Esophagus squamous epithelium (tissue), 5 donors: ENCODE measurements at places on chromosomes 5 and 9.
A peak's percentile ranks its signal among the peaks of the same experiment; 100 is the strongest.

DNA sequence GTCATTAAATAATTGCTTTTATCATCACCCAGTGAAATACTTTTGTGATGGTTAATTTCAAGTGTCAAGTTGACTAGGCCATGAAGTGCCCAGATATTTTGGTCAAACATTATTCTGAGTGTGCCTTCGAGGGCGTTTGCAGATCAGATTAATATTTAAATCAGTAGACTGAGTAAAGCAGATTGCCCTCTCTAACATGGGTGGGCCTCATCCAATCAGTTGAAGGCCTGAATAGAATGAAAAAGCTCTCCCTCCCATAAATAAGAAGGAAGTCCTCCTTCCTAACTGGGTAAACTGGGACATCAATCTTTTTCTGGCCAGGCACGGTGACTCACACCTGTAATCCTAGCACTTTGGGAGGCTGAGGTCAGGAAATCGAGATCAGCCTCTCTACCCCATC, 12.4 kb upstream of the FGF10 start:
- no peak overlapping the region for H3K4me3 ChIP-seq
- H3K4me1 ChIP-seq: no peaks in the 10 kb centered on the region
- no peak overlapping the region for H3K27ac ChIP-seq
- H3K27me3 ChIP-seq: no peaks in the 10 kb centered on the region

DNA sequence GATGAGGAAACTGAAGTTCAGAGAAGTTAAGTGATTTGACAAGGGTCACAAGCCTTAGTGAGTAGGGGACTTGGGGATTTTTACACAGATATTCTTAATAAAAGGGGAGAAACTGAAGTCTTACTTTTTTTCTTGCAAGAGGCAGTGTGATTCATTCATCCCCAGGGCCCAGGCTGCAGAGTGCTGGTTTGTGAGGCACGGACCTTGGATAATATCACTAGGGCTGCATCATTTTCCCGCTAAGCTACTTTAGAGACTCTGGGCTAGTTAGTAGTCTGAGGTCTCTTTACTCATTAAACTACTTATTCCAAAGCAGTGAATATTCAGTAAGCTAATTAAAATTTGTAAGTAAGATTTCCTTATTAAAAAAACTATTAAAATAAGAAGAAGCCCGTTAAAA, 195.0 kb downstream of the PBX3 start:
- H3K4me3 ChIP-seq: no peak overlapping the region
- no peak for DNase-seq
- no peaks in the 10 kb centered on the region for H3K27me3 ChIP-seq
- peaks cover 16% of the 10 kb centered on the region for H3K36me3 ChIP-seq

DNA sequence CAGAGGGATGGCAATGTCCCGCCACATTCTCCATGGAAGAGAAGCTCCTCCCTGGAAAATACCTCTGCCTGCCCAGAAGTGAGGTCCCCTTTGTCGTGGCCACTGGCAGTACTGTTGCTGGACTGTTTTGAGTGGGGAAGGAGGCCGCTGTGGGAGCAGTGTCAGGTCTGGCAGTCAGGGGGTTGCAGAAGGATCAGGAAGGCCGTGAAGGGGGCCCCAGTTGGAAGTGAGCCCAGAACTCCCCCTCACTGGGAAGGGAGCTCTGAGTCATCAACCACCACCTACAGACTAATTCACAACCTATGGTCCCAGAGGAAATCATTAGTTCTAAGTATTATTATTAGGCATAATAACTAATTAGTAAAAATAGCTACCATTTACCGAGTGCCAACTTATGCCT, 200.4 kb downstream of the TTLL11 start:
- no peak for DNase-seq
- H3K4me1 ChIP-seq: no peaks in the 10 kb centered on the region
- H3K36me3 ChIP-seq: no peaks in the 10 kb centered on the region

- H3K4me1 ChIP-seq: peaks cover 9% of the 10 kb centered on the region
- no peak overlapping the region for H3K4me3 ChIP-seq
- H3K27me3 ChIP-seq: no peaks in the 10 kb centered on the region
- H3K36me3 ChIP-seq: peaks cover 56% of the 10 kb centered on the region
- H3K27ac ChIP-seq: no peak overlapping the region
- DNase-seq: no peak
These were observed 121.3 kb downstream of the DAB2IP start for GRCh38 chr9:121772600-121773285.

GRCh38 chr5:173172166-173172565, 27.8 kb downstream of the BNIP1 start:
- H3K27me3 ChIP-seq: peaks cover 3% of the 10 kb centered on the region
- H3K4me1 ChIP-seq: no peaks in the 10 kb centered on the region
- DNase-seq: no peak

DNA sequence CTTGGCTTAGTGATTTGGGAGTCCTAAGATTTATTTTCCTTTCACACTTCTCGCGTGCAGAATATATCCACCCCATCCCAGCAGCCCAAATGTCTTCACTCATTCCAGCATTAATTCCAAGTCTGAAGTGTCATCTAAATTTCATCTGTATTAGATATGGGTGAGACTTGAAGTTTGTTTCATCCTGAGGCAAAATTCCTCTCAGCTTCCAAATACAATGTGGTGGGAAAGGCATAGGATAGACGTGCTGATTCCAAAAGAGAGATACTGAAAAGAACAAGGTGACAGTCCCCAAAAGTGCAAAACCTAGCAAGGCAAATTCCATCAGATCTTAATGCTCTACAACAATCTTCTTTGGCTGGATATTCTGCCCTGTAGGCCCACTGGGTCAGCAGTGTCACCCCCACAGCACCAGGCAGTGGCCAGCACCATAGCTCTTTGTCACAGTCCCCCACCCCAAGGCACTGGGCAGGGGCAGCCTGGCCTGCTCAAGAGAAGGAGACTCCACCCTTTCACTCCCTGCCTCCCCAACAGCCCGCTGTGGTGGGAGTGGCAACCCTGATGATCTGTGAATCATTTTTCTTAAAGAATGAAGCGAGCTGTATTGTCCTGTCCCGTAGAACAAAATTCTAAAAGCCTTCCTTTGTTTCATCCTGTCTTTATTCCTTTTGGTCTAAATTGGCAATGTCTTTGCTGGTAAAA, 2.7 kb upstream of the ADAM19 start:
- DNase-seq: no peak
- H3K4me1 ChIP-seq: no peaks in the 10 kb centered on the region
- H3K27me3 ChIP-seq: no peaks in the 10 kb centered on the region
- H3K27ac ChIP-seq: no peak overlapping the region
- H3K36me3 ChIP-seq: no peaks in the 10 kb centered on the region

- no peaks in the 10 kb centered on the region for H3K4me1 ChIP-seq
- no peak for DNase-seq
- H3K27me3 ChIP-seq: no peaks in the 10 kb centered on the region
- no peak overlapping the region for H3K27ac ChIP-seq
- no peaks in the 10 kb centered on the region for H3K36me3 ChIP-seq
These were observed 261.5 kb downstream of the CEMIP2 start for GRCh38 chr9:71506821-71507220.

DNA sequence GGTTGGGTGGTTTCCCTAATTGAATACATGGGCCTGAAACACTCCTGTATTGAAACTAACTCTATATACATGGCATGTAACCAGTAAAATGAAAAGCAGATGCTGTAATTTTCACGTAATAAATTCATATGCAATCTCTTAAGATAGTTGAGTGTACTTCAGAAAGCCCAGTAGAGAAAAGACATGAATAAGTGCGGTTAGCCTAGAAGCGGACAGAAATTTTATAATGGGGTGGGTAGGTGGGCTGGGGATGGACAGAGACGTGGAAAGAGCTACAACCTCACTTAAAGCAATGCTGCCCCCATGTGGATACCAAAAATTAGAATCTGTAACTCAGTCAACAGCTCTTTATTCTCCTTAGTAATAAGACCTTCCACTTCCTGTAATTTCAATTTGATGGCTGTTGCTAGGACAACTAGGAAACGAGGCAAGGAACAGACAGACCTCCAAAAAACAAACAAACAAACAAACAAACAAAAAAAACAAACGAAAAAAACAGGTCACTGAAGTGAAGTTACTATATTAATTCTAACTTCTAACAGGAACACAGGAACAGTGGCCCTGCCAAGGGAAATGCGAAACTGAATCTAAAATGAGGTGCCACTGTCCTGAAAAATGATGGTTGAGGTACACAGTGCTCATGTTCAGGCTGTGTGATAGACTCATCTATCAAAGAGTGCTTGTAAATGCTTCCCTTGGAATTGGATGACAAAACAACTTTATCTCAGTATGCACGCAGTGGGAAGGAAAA, 103.4 kb upstream of the GNA14 start:
- no peak overlapping the region for H3K4me3 ChIP-seq
- H3K4me1 ChIP-seq: no peaks in the 10 kb centered on the region
- peak overlapping the region; percentile 53 for H3K27ac ChIP-seq

DNA sequence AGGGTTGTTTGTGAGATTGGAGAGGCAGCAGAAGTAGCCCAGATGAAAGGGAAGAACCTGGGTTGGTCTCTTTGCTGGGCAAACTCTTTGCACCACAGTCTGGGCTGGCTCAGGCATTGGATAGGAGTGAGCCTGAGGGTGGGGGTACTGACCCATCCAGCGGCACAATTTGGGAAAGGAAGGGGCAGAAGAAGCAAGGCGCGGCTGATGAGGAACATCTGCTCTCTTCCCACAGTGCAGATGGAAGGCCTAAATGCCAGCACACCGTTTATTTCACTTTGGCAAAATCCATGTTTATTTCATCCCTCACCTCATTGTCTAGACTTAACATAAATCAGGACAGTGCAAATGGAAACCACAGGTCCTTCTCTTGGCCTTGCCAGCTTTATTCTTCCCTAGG, 32.3 kb downstream of the PALM2AKAP2 start:
- no peak overlapping the region for H3K27ac ChIP-seq
- no peak for DNase-seq
- H3K27me3 ChIP-seq: no peaks in the 10 kb centered on the region
- H3K36me3 ChIP-seq: no peaks in the 10 kb centered on the region

GRCh38 chr5:13505326-13505725, 439.2 kb downstream of the DNAH5 start:
- no peak overlapping the region for H3K27ac ChIP-seq
- no peak overlapping the region for H3K4me3 ChIP-seq
- H3K27me3 ChIP-seq: no peaks in the 10 kb centered on the region
- H3K4me1 ChIP-seq: no peaks in the 10 kb centered on the region
- no peak for DNase-seq

DNA sequence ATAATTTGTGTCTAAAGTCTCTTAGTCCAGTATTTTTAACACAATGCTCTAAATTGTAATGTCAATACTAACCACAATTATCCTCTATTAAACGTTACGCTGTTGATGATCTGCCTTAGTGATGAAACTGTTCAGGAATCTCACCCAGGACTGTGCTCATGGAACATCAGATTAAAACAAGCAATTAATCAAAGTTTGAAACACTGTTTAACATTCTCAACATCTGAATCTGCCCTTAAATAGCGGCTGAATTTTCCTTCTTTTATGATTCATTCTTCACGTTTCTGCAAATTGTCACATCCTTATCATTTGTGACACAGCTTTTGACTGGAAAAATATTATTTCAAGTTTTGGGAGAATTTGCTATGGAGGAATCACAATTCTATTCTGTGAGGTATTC, 113.8 kb downstream of the MARCHF11 start:
- H3K27ac ChIP-seq: no peak overlapping the region
- H3K4me1 ChIP-seq: no peaks in the 10 kb centered on the region
- no peak overlapping the region for H3K4me3 ChIP-seq
- DNase-seq: no peak

- no peak overlapping the region for H3K4me3 ChIP-seq
- no peak overlapping the region for H3K27ac ChIP-seq
- DNase-seq: no peak
- no peaks in the 10 kb centered on the region for H3K4me1 ChIP-seq
These were observed 10.9 kb downstream of the SEC16A start for GRCh38 chr9:136471802-136472487.

GRCh38 chr9:98367923-98368322, 112.5 kb upstream of the TBC1D2 start:
- H3K36me3 ChIP-seq: no peaks in the 10 kb centered on the region
- H3K27me3 ChIP-seq: no peaks in the 10 kb centered on the region
- DNase-seq: no peak
- no peaks in the 10 kb centered on the region for H3K4me1 ChIP-seq
- no peak overlapping the region for H3K27ac ChIP-seq
- H3K4me3 ChIP-seq: no peak overlapping the region
